ENCODE measurements at places on chromosomes 5 and 9.

DNA sequence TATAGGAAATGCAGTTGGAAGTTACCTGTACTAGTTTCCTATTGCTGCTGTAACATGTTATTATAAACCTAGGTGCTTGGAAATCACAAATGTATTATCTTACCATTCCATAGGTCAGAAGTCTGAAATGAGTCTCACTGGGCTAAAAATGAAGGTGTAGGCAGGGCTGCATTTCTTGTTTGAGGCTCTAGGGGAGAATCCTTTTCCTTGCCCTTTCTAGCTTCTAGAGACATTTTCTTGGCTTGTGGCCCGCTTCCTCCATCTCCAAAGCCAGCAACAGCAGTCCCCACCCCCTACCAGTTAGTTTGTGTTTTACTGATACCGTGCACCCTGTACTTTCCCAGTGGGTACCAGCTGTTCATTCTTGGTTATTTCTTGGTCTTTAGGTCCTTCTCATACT is 153.3 kb downstream of the SLF1 start:
- DNase-seq = peak; percentile 23

GRCh38 chr9:113788616-113789330 is 87.3 kb upstream of the ZNF618 start:
- no peak for DNase-seq

DNA sequence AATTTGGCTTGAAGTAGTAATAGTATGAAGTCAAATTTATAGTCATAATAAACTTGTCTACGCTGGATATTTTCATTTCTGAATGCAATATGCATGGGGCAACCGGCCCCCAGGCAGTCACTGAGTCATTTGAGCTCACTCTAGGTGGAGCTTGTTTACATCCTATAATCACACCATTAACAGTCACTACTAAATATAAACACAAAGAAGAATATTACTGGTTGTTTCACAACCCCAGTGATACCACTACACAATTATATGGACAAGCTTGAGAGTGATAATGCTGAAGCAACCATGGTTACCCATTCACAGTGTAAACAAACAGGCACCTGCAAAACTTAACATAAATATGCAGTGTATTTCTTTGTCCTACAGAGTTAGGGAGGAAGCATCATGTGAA is 68.7 kb downstream of the MARCHF3 start:
- no peak for DNase-seq

DNA sequence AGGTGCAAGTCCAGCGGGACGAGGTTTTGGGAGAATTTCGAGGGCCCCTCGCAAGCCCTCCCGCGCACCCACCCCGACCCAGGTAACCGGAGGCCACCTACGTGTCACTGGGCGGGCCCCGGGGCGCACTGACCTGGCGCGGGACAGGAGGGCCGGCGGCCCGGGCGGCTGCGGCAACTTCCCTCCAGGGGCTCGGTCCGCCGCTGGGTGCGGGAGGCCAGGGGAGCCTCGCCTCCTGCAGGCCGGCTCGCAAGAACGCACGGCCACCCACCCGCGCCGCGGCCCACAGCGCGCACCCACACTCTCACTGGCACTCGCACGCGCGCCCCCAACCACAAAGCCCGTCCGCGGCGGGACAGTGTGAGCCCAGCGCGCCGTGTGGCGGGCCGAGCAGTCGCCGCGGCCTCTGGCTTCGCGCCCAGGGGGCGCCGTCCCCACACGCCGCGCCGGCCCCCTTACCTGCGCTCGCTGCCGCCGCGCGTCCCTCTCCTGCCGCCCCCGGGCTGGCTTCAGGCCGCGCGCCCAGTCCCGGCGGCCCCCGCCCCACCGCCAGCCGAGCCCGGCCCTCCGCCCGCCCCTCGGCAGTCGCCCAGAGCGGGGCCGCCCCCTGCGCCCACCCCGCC is 451 bp downstream of the LPAR1 start:
- no peak for DNase-seq

DNA sequence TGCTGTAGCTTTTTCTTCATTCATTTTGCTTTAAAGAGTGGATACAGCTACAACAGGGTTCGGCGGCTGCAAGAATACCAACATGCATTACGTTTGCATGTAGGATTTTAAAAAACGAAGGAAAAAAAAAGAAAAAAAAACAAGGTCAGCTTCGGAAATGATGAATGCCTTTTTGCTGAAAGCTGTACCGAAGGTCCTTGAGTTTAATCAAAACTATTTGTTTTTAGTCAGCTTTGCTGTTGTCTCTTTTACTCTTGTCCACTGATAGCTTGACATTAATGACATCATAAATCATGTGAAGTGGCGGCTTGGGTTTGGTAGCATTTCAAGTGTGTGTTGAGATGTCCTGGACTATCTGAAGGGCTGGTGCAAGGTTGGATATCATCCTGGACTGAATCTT is 779.1 kb downstream of the NR2F1-AS1 start:
- no peak for DNase-seq

GRCh38 chr5:14458414-14458813 is 123.2 kb upstream of the OTULINL start:
- DNase-seq = no peak

- peak; percentile 18 for DNase-seq
These were observed 1.8 kb downstream of the HSPB3 start for GRCh38 chr5:54457094-54457862.

- no peak for DNase-seq
These were observed 129.2 kb downstream of the CRB2 start for GRCh38 chr9:123485216-123485615.

DNA sequence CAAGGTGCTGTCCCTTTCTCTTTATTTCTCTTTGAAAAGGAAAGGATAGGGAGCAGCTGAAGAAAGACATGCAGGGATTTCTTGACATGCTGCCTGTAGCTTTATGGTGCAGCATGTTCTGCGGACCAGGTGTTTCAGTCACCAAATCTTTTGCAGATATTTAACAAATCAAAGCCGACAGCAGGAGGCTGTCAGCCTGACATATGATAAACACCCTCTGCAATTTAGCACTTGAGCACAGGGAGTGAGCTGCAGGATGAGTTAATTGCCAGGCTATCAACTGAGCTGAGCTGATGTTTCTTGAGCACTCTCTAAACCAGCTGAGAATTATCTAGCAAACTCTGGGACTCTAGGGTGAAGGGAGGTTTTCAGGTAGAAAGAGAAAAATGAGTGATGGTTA is 212.8 kb upstream of the ATP10B start:
- DNase-seq = no peak

DNA sequence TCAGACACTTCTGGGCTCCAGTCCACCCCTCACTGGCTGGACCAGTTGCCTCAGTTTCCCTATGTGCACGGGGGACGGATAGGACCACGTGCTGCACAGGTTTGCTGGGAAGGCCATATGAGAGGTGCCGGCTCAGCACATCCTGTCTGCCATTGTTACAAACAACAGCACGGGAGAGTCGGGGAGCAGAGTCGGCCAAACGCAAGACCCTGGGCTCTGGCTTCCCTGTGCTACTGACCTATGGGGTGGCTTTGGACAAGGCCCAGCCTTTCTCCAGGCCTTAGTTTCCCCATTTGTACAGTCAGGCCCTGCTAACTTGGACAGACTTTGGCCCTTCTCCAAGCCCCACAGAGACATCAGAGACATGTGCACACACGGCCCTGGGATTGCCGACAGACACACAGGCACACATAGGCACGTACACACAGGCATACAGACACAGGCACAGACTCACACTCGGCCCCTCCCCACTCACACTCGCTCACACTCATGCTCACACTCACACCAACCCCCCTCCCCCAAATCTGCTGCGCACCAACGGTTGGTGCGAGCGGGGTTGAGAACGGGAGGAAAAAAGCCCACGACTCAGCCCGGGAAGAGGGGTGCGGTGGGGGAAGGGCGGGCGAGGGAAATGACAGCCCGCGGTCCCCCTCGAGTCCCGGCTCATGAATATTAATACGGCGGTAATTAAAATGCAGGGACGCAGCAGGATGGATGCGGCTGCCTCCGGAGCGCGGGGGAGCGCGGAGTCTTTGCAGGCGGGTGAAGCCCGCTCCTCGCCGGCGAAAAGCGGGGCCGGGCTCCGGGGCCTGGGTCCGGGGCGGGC is 133.0 kb downstream of the C9orf50 start:
- peak; percentile 80 for DNase-seq

- DNase-seq = no peak
These were observed 64.3 kb upstream of the PTCH1 start for GRCh38 chr9:95580812-95581761.

DNA sequence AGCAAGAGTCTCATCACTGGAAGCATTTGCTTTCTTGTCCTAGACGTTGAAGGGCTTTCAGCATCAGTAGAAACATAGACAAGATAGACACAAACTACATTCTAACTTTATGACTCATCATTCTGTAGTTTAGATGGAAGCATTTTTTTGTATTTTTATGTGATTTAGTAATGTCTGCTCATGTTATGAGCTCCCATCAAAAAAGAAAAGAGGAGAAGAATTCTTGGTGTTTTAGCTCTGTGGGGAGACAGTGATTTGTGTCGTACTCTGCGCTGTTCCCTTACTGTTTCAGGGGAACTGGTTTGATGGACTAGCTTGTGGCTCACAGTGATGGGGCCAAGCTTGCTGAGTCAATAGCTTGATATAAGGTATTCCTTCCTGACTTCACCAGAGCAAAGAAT is 159.2 kb upstream of the WWC1 start:
- no peak for DNase-seq

GRCh38 chr9:82332018-82332773 is 343.6 kb downstream of the SPATA31D1 start:
- no peak for DNase-seq

- DNase-seq = no peak
These were observed 214.8 kb upstream of the GRIA1 start for GRCh38 chr5:153275695-153276094.

DNA sequence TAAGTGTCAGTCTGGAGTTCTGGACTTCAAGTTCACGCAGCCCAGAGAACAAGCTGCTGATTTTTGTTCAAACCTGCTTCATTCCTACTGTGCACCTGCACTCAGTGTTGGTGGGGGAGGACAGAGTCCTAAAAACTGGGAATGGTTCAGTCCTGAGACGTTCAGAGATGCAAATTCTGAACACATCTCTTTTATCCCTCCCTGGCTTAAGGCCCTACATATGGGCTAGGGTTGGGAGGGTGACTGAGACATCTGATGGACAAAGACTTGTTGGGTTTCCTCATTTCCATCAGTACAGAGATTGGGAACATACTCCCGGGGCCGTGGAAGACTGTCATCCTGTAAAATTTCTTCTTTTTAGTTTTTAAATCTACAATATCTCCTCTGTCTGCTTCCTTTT is 83.0 kb upstream of the TTC23L start:
- DNase-seq = no peak

GRCh38 chr9:18327121-18327520 is 146.8 kb upstream of the ADAMTSL1 start:
- DNase-seq = no peak
